ENCODE measurements at places on chromosomes 11 and 22.

DNA sequence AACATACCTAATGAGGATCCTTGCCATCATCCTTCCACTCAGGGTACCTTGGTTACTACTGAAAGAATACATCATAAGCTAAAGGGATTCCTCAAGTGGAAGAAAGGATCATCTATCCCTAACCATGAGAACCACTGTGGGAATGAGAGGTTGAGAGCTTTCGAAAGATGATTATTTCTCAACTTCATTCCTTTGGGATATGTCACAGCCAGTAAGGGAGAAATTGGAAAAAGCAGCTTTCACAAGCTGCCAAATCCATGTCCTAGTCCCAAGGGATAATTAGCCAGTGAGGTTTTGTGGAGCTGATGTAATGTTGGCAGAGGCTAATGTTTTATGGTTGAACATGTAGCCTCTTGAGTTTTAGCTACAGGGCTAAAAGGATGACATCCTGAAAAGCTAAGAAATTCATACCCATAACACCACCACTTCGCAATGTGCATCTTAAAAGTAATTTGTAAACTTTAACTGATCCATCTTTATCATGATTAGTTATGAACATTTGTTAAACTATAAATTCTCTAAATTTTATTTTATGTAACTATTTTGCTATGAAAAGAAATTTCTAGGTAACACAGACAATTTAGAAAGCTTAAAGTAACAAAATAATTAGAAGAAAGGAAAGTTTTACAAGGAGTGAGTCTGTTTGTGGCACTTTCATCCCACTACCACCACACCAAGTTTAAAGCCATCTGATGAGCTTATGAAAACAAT, 123.9 kb downstream of the MRTFA start:
- DNase-seq: no peak

- DNase-seq: no peak
These were observed 70.8 kb downstream of the LIF start for GRCh38 chr22:30175690-30176288.

- DNase-seq: no peak
These were observed 569 bp downstream of the FAM76B start for GRCh38 chr11:95788921-95789505.

GRCh38 chr11:30561691-30562415, 24.3 kb downstream of the MPPED2 start:
- no peak for DNase-seq

Measured in NCI-H1417 treated with DMSO at 0.1 percent for 48 hours (cell line).